ENCODE measurements at places on chromosomes 6 and 20.

GRCh38 chr6:3723966-3724365, 27.5 kb downstream of the PXDC1 start:
- no peak for DNase-seq

- DNase-seq = no peak
Measured at GRCh38 chr6:138512609-138513008, 13.3 kb upstream of the NHSL1 start.

GRCh38 chr6:15663130-15663871, 473 bp upstream of the DTNBP1 start:
- no peak for DNase-seq

DNA sequence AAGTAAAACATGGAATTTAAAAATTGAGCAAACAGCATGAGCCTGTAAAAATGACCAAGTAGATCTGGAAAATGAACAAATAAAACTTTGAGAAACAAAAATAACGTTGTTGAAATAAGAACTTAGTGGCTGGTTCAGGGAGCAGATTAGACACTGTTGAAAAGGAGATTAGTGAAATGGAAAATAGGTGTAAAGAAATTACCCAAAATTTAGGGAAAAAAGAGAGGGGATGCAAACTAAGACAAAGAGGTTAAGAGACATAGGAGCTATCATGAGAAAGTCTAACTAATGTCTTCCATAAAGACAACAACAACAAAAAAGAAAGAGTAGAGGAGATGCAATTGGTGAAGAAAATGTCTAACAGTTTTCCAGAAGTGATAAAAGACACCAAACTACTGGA, 29.0 kb downstream of the APCDD1L start:
- DNase-seq = no peak

- no peak for DNase-seq
Measured at GRCh38 chr20:55258559-55258958, 746.8 kb downstream of the CBLN4 start.

DNA sequence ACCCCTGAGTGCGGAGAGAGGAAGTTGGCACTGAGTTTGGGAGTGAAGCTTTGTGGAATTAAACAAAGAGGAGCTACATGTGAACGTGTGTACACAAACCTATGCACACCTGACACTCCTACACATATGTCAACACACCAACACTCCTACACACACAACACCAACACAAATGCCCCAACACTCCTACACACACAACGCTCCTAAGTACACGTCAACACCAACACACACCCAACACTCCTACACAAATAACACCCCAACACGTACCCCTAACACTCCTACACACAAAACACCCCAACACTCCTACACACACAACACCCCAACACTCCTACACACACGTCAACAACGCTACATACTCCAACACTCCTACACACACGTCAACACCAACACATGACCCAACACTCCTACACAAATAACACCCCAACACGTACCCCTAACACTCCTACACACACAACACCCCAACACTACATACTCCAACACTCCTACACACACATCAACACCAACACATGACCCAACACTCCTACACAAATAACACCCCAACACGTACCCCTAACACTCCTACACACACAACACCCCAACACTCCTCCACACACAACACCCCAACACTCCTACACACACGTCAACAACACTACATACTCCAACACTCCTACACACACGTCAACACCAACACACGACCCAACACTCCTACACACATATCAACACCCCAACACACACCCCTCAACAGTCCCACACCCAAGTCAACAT, 40.1 kb upstream of the ZBP1 start:
- DNase-seq = peak; percentile 77

DNA sequence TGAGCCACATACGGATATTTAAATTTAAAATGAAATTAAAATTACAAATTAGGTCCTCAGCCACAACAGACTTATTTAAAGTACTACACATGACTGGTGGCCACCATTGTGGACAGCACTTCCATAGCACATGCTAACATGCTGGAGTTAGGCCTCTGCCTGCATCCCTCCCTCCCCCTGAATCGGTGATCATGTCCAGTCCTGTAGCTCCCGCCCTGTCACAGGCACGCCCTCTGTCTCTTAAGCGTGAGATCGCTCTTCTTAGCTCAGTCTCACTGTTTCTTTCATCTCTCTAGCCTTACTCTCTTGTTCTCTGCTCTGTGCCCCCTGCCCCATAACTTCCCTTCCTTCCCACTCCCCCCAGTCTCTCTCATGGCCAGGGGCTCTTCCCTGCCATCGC, 28.9 kb downstream of the ELMO2 start:
- no peak for DNase-seq

- peak; percentile 92 for DNase-seq
Measured at GRCh38 chr6:113564371-113565171, 292.6 kb upstream of the MARCKS start.

- DNase-seq = no peak
Measured at GRCh38 chr6:39086294-39086693, 28.7 kb downstream of the SAYSD1 start.

- DNase-seq = no peak
Measured at GRCh38 chr6:167501831-167502385, 177.0 kb downstream of the TTLL2 start.

DNA sequence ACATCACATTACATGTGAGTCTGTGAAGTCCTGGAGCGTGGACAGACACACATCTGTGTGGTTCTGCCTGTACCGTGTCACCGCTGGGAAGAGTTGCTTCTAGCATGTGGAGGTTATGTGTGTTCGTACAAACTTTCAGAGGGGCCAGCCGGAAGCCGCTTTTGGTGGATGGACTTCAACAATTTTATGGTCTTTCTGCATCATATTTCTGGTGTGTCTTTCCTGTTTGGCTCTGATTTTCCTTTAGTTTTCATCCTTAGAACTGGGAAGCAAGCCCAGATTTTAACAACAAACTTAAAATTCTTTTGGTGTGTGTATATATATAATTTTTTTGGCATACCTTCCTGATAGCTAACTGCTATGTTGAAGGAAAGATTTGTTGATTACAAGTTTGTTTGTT, 71.2 kb downstream of the TIAM2 start:
- DNase-seq = no peak

DNA sequence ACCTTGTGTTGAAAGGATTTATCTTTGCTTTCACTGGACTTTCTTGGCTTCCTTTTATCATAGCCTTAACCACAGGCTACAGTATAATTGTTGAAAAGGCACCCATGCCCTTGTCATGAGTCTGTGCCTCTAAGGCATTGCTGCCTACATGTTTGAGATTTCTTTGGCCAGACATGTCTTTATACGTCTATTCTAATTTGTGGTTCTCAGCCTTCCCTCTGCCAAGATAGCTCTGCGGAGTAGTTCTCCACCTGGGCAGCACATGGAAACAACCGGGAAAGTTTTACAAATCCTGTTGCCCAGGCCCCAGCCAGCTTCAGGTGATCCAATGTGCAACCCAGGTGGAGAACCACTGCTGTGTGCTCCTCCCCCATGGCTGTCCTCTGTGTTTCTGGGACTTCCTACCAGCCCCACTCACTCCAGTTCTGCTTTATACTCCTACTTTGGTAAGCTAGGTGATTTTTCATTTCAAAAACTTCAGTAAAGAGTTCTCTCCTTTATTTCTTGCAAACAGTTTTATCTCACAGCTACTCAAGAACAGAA, 159.6 kb upstream of the MYLIP start:
- peak; percentile 96 for DNase-seq

- DNase-seq = no peak
Measured at GRCh38 chr20:20859510-20859909, 147.1 kb upstream of the RALGAPA2 start.

- DNase-seq = no peak
Measured at GRCh38 chr6:117280922-117281321, 15.6 kb downstream of the VGLL2 start.

DNA sequence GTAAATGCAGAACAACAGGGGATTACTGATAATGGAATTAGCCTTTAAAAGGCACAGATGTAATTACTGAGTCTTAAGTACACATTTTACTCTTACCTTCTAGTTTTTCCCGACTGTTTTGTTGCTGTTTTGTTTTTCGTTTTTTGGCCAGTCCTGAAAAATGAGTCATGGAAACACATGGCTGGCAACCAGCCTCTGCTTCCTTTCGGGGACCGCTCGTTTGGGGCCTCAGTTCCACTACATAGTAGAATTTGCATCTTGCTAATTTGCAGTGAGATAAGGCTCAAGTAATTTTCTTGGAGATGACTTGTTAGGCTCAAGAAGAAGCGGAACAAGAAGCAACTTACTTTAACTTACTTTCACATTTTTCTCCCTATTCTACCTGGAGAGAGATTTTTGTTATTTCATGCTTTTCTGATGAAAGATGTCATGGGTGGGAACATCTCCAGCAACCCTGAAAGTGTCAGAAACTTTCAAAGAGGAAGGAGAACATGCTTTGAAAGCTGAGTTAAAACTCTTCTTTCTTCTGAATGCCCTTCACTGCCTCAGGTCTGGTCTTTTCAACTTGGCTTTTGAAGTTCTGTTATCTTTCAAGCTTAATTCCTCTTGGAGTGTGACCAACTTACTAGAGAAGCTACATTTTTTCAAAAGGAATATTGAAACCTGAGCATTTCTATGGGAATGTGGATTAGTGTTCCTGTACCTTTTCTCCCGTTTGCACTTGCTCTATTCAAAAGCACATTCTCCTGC, 71.5 kb upstream of the HDAC2 start:
- DNase-seq = no peak

- no peak for DNase-seq
Measured at GRCh38 chr6:40671694-40672050, 84.5 kb upstream of the LRFN2 start.

DNA sequence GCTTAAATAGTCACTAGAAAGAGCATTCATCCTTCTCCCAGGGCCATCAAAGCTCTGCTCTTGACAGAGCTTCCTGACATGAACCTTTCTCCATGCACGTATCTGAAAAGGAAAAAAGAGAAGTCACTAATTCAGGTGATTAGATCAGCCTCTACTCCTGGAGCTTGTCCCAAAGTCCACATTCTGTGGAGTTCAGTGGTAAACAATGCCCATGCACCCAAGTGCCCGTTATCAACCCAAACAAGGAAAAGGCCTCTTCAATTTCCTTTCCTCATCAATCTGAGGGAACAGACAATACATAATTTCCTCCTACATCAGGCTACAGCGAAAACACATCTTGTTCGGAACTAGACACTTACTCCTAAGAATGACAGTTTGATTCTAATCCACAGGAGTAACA, 129.2 kb upstream of the PCSK2 start:
- DNase-seq = no peak

- no peak for DNase-seq
Measured at GRCh38 chr6:147905711-147906110, 397.2 kb downstream of the SAMD5 start.

DNA sequence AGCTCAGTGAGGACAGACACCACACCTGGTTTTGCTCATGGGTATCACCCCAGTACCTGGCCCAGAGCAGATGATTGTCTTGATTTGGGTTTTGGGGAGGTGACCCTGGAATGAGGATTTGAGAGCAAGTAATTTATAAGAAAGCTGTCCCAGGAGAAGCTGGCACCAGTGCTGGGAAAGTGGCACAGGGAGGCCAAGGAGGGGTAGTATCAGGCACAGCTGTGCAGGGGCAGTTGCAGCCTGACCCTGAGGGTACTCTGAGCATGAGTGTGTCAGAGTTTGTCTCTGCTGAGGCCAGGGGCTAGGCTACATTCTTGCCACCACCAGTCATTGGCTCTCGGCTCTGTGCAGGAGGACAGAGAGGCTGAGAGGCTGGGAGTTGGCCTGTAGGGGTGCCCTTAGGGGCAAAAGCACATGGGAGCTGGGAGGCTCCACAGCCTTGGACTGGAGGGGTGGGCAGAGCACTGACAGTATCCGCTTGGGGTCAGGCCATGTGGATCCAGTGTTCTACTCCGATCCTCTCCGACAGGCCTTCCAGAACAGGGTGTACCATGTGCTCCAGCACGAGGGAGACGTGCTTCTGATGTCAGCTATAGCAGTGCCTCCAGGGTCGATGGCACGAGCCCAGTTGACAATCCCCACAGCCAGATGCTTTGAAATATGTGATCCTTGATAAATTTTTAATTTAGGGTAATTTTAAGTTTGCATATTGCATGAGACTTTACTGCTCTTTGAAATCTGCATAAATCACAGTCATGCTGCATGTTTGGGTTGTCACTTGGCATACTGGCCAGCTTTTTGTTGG, 121.3 kb downstream of the PHACTR3 start:
- no peak for DNase-seq

GRCh38 chr6:109118871-109119354, 23.6 kb downstream of the CEP57L1 start:
- no peak for DNase-seq

GRCh38 chr20:53828088-53828681, 234.5 kb upstream of the ZNF217 start:
- no peak for DNase-seq

GRCh38 chr6:168116438-168116974, 37.5 kb upstream of the FRMD1 start:
- DNase-seq = no peak

DNA sequence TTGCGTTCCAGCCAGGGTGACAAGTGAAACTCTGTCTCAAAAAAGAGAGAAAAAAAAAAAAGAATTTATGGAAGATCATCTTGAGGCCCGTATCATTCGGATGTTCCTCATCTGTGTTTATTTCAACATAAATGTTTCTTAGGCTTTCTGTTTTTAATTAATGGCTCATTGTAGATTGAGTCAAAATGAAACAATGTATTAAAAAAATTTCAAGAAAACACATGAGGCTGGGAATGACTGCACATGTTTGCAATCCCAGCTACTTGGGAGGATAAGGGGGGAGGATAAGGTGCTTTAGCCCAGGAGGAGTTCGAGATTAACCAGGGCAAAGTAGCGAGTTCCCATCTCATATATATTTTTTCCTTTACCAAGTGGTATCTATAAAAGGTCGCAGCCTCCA, 47.3 kb downstream of the ITCH start:
- no peak for DNase-seq

- no peak for DNase-seq
Measured at GRCh38 chr6:137219664-137220252, 573 bp upstream of the IFNGR1 start.

- no peak for DNase-seq
Measured at GRCh38 chr6:63573899-63574553, 1.7 kb downstream of the LOC128125822 start.

GRCh38 chr6:130604841-130605399, 222.3 kb upstream of the SMLR1 start:
- DNase-seq = no peak

- DNase-seq = no peak
Measured at GRCh38 chr20:61766921-61767610, 298.6 kb downstream of the TAF4 start.

DNA sequence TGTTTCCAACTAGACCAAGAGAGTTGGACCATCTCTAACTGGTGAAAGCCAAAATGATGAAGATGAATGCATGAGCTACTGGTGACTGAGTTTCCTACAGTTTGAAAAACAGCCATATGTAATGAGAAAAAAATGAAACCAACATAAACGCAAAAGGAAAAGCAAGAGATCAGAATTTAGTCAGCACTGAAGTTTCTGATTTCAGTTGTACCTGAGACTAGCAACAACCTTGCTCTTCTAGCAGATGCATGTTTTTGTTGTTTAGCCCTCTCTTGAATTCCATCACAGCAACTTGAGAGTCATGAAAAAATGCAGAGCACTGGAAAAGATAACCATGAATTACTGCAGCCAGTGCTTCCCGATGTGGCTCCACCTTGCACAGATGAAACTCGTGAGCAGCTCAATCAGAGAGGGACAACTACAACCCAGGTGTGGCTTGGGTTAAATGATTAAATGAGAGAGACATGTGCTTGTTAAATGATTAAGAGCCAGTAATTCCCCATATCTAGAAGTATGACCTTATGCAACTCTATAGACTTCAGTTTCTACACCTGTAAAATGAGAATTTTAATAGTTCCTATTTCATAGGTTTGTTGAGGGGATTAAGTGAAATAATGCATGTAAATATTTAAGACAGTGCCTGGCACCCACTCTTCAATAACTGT, 104.8 kb downstream of the ELOVL4 start:
- no peak for DNase-seq

Data from vagina (tissue), 2 donors.